Nucleus accumbens (tissue), 56 donors: ENCODE measurements at places on chromosomes 7 and 10.

DNA sequence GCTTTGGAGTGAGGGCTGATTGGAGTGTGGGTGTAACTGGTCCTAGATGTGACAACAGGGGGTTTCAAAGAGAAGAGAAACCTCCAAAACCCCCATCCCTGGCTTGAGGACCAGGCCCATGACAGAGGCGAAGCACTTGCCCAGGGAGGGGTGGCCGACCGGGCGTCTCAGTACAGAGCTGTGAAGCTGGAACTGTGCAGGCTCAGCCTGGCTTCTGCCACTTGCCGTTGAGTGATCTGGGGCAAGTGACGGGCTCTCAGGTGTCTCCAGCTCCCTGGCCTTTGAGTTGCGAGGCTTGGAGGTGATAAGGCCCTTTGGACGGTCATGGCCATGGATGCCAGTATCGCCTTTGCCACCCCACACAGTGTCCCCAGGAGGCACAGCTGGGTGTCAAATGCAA is 531.4 kb upstream of the FOXK1 start:
- DNase-seq: no peak

DNA sequence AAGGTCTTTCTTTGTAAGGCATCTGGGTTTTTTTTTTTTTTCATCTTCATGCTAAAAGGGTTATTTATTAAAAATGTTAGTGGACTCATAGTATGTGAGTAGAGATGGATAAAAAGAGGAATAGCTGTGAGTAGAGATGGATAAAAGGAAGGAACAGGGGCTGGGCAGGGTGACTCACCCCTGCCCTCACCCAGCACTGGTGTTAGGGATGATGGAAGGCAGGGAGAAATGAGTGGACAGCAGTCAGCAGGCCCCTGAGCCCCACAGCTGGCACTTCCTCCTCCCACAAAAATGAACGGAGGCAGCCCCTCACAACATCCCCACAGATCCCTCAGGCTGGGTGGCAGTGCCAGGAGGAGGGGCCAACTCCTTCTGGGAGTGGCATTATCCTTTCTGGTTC is 39.3 kb downstream of the ANTXRL start:
- DNase-seq: no peak

- DNase-seq: no peak
Observed at GRCh38 chr10:119368991-119369869, 161.9 kb downstream of the GRK5 start.

- no peak for DNase-seq
Observed at GRCh38 chr7:91533996-91534395, 269.8 kb downstream of the FZD1 start.

- no peak for DNase-seq
Observed at GRCh38 chr7:159149488-159149887, 4.8 kb upstream of the VIPR2 start.

GRCh38 chr7:140245611-140246105 is 68.9 kb upstream of the KDM7A start:
- DNase-seq: no peak

GRCh38 chr7:154777489-154777888 is 225.4 kb downstream of the PAXIP1 start:
- no peak for DNase-seq

DNA sequence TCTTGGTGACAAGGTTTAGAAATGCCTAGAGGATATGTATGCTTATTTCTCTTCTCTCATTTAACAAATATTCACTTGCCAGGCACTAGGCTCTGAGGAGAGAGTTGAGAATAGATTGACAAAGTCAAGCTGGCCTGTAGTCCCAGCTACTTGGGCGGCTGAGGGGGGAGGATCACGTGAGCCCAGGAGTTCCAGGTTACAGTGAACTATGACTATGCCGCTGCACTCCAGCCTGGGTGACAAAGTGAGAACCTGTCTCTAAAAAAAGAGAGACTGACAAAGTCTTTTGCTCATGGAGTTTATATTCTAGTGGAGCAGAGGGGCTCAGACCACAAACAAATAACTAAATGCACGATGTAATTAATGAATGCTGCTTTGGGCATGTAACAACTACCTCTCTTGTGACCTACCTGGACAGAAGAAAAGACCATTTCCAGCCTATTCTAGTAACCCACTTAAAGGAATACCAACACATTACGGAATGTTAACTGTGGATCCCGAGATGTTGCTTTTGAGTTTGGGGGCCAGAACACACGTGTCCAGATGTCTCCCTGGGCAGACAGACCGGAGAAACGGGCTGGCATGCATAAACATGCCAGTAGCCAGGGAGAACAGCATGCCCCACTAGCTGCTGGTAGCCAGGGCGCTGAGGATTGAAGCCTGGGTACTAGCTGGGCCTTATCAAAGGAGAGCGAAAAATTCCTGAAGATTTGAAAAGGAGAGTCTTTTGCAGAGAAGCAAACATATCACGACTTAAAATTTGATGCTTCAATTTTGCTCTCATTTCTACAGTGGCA is 2.6 kb upstream of the BMPR1A start:
- no peak for DNase-seq

DNA sequence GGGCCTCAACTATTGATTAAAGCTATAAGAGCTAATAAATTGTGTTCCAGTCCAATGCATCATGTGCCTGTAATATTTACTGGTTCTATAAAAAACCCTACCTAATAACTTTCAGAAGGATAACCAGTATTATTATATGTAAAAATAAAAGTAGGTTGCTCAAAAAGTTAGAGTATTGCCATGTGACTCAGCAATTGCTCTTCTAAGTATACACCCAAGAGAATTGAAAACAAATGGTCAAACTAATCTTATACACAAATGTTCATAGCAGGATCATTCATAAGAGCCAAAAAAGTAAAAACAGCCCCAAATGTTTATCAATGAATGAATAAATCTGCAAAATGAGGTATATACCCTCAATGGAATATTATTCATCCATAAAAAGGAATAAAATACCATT is 89.5 kb upstream of the TES start:
- no peak for DNase-seq

DNA sequence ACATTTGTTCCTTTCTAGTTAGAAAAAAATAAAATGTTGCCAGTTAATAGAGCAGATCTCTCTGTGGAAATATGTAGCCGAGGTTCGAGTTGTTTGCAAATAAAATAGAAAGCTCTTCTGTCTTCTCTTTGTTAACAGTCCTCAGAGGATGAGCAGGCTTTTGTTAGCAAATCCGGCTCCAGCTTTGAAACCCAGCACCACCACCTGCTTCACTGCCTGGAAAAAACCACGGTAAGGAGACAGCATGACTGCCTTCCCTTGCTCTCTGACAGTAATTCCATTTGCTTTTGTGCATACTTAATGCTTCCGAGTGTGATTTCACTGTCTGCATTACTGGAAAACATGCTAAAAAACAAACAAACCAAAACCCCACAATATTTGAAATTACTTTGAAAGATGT is 115.6 kb downstream of the TSPAN12 start:
- DNase-seq: no peak

DNA sequence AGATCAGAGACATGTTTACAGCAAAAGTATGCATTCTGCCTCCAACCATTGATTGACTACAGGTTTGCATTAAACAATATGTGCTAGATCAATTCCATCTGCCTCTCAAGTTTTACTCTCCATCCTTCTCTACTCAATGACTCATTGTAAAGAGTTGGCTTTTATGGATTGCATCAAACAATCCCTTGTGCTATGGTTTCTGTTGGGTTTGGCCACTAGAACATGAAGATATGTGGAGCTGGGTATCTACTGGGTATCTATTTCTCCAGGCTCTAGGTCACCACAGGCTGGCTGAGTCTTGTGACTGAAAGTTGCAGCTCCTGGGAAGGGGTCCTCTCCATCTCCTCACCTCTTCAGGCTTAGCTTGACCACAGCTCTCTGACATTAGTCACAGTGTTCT is 204.7 kb downstream of the DGKI start:
- DNase-seq: no peak

DNA sequence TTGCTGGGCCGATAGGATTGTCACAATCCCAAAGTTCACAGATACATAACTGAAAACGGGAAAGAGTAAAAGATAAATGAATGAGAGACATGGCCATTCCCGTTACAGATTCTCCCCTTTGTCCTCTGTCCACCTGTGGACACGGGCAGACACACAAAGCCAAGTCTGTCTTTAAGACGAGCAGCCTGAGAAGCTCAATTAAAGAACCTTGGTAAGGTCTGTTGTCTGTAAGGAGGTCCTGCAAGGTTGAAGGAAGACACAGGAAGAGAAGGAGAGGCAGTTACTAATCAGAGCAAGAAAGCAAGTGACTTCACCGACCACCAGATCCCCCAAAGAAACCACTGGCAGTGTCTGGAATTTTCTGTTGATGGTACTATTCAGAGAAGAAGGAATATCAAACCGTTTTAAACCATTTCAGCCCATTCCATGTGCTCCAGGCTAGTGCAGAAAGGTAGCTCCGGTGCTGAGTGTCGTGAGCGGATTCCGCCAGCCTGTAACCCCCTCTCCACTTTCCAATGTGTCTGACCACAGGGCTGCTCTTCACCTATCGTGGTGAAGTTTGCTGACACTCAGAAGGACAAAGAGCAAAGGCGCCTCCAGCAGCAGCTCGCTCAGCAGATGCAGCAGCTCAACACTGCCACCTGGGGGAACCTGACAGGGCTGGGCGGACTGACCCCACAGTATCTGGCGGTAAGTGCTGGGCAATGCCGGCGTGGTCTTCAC is 252.6 kb downstream of the CELF2 start:
- DNase-seq: peak; percentile 30

DNA sequence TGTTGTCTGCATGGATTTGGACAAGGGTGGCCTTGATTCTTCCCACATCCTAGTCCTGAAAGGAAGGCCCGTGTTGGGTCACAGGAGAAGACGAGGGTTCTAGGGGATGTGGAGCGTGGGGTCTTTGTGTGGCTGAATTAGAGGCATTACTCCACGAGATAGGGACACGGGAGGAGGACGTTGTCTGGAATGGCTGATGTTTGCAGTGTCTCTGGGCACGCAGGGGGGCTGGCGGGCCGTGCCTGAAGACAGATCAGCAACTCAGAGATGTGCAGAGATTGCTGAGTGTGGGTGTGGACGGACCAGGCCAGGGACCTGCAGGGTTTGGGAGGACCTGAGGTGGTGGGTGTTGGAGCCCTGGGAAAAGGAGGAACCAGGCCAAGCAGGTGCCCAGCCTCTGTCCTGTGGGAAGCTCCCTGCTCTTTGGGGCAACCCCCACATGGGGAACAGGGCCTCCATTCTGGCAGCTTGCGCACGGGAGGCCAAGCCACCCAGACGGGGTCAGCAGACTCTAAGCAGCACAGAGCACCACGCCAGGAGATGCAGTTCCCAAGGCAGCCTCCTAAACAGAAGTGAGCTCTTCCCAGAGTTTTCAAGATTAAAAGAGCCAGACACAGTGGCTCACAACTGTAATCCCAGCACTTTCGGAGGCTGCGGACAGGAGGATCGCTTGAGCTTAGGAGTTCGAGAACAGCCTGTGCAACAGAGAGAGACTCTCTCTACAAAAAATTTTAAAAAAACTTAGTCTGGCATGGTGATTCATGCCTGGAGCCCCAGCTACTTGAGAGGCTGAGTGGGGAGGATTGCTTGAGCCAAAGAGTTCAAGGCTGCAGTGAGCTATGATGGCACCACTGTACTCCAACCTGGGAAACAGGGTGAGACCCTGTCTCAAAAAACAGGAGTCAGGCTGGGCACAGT is 71.0 kb upstream of the GTF2I start:
- no peak for DNase-seq

DNA sequence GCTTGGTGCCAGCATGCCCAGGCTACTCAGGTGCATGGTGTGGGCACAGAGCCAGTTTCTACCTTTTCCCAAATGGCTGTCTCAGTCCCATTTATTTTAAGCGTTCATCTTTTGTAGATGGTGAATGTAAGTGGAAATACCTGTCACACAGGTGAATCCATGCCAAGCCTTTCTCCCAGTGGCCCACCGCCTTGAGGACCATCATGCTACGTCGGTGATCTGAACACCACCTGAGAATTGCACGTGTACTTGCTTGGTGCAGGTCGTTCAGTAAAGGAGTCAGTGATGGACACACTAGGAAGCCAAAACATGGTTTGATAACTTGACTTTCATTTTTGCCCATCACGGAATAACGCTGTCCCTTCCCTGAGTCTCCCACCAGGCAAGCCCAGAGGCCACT is 666.7 kb upstream of the FOXK1 start:
- no peak for DNase-seq
